ENCODE measurements at places on chromosomes 11 and 22. TPM values are rescaled to one million over a fixed set of nuclear protein-coding genes. Genes with fewer than 3 reads are reported as not detected.

The CCDC89 gene
- 0.59 TPM for total RNA-seq

The JAML gene
- total RNA-seq: 2.3 TPM

The KDELR3 gene
- total RNA-seq: 7.8 TPM

The CASP4 gene
- 18.4 TPM for total RNA-seq

The C11orf91 gene
- 1.9 TPM for total RNA-seq

The CCDC73 gene
- not detected for total RNA-seq

The SCGB1D2 gene
- total RNA-seq: 0.94 TPM

The RBFOX2 gene
- total RNA-seq: 67.4 TPM

The SERPING1 gene
- total RNA-seq: 181 TPM

The PCSK7 gene
- total RNA-seq: 28.2 TPM

The MS4A4A gene
- total RNA-seq: 21.5 TPM

The FTH1 gene
- 3,447 TPM for total RNA-seq

The OR52H1 gene
- not detected for total RNA-seq

The ADAMTS15 gene
- total RNA-seq: 30.0 TPM

The OR52I1 gene
- total RNA-seq: not detected

The SLC37A4 gene
- 7.8 TPM for total RNA-seq

The PAMR1 gene
- 8.6 TPM for total RNA-seq

The SCGB2A2 gene
- total RNA-seq: not detected

The PAX6 gene
- not detected for total RNA-seq

The PKDREJ gene
- 0.06 TPM for total RNA-seq

The B4GAT1 gene
- 53.8 TPM for total RNA-seq
